ENCODE measurements at places on chromosomes 6 and 20. TPM values are rescaled to one million over a fixed set of nuclear protein-coding genes. Genes with fewer than 3 reads are reported as not detected.

KCNQ2 gene
- polyA plus RNA-seq = not detected

DNAH8 gene
- not detected for polyA plus RNA-seq

GRCh38 chr20:341682-342081 is 5.2 kb upstream of the NRSN2 start:
- DNase-seq = no peak

DNA sequence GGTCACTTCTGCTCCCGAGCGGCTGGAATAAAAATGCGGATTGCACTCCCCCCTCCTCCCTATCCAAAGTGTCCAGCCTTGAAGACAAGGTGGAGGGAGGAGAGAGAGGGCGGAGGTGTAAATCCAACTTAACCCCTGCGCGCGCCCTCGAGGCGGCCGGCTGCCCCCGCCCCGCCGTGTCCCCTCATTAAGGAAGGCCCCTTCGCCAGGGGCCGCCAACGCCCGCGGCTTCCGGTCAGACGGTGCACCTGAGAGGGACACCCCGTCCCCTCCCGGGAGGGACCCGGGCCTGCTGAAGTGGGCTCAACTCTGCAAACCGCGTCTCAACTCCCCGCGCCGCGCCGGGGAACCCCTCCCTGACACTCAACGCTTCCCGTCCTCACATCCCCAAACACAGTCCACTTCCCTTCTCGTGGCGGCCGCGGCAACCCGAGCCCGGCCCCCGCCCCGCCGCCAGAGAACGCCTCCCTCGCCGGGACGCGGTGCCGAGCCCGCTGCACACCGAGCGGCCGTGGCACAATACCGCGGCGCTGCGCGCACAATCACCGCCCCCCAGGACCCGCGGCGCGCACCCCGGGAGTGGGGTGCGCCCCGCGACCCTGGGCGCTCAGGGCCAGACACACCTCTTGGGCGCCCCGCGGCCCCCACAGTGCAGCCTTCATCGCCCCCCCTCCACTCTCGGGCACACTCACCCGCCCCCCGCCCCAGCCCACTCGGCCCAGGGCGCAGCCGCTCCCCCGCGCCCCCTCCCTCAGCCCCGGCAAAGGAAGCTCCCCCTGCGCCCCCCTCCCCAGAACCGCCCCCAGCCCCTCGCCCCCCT is 102.5 kb downstream of the NOL4L start:
- peak; percentile 26 for DNase-seq

CGA gene
- polyA plus RNA-seq = not detected

DNA sequence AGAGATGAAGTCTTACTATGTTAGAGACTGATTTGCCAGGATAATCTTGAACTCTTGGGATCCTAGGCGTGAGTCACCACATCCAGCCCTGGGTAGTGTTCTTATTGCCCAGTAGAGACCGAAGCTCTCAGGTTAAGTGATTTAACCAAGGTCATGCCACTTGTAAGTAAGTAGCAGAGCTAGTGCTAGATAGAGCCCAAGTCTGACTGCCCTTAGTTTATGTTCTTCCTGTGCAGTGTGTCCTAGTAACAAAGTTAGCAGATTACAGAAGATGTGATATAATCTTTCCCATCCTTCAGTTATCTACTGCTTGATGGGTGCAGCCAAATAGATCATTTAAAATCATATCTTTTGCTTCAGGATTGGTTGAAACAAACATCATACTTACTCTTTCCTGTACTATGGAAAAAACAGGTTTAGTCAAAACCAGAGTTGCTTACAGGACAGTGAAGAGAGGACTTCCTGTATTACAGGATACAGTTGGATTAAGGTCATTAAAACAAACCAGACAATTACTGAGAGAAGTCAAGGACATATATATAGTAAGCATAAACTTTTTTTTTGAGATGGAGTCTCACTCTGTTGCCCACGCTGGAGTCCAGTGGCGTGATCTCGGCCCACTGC is 9.5 kb upstream of the PABPC1L start:
- no peak for DNase-seq

UBE2C gene
- polyA plus RNA-seq = 0.36 TPM

DNA sequence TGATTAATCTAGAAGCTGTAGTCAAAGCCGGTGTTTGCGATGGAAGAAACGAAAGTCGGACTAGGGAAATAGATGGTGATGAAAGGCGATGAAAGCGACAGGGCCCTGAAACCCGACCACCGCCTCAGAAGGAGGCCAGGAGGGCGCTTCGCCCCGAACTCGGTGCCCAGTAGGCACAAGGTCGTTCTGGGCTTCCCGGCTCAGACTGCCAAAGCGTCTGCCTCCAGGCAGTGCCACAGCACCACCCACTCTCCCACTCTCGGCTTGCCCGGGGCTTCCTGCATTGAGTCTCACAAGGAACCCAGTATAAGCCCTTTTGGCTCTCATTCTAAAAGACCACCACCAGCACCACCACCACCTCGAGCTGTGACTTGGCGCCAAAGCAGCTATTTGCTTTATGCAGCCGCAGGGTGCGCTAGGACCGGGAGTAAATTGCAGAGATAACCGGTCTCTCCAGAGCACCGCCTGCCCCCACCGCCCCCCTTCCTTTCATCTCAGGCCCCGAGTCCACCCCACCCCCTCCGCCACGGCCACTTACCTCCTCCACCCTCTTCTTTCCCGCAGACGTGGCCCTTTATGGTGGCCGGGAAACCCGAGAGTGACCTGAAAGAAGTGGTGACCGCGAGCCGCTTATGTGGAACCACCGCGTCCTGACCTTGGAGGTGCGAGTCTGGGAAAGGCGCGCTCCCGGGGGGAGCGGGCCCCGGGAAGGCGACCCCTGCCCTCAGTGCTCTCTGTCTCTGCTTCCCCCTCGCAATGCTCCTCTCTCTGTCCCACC is 2.4 kb downstream of the TCF21 start:
- peak; percentile 15 for DNase-seq

DNA sequence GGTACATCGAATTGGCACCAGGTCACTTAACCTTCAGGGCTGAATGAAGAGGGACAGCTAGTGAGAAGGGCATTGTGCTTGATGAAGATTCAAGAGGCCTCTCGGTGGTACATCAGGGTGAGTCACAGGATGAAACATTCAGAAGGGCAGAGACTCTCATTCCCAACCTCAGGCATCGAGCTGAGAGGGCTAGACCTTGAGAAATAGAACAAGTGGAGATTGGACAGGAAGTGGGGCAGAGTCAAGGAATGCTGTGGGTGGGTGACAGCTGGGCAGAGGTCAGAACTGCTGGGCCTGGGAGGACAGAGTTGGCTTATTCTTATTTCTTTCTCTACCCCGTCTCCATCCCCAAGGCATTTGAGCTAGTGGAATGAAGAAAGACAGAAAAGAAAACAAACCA is 126.0 kb downstream of the SCML4 start:
- no peak for DNase-seq

KIF6 gene
- polyA plus RNA-seq = not detected

OARD1 gene
- polyA plus RNA-seq = 41.0 TPM

TOX2 gene
- polyA plus RNA-seq = 1.1 TPM

- no peak for DNase-seq
Measured at GRCh38 chr6:132445201-132445951, 44.1 kb upstream of the MOXD1 start.

LAMP5 gene
- not detected for polyA plus RNA-seq

DNA sequence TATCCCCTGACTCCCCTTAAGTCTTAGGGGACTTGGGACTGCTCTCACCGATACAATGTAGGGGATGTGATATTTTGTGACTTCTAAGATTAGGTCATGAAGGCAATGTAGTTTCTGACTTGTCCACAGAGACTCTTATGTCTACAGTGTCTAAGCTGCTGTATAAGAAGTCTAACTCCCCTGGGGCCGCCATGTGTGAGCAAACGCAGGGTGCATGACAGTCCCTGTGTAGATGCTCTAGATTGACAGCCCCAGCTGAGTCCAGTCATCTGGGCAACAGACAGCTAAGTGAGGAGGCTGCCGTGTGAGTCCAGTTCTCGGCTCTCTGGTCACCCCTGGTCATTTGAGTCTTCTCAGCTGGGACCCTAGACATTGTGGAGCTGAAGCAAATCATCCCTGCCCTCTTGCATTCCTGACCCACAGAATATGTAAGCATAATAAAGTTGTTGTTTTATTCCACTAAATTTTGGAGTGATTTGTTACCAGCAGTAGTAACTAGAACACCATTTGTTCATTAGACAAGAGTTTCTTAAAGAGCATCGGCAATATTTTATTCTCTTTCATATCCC is 743.3 kb upstream of the CHD6 start:
- DNase-seq = no peak

DNA sequence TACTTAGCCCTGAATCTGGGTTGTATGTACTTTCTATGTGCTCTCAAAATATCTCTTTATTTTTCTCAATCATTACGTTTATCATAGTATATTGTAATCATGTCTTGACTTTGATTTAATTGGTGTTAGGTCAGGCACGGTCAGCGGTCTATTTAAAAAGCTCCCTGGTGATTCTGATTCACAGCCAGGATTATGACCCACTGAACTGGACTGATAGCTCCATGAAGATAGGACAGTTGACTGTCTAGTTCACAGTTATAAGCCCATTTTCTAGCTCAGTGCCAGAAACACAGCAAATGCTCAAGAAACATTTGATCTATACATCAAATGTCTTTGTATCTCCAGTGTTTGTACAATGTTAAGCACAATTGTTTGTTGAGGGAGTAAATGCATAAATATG is 111.5 kb upstream of the CCN2 start:
- DNase-seq = no peak

DNA sequence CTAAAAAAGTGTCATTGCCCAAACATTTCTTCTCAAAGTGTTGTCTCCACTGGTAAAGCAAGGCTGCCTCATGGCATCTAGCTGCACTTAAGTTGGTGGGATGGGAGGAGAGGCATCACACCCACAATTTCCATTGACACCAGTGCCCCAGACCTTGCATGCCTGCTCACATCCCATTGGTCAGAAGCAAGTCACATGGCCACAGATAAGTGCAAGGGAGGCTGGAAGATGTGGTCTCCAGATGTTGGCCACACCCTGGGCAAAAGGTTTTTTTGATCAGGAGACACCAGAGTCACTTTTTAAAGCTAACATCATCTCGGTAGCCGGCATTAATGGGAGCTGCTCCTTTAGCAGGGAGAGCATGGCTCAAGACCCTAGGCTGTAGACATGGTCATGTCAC is 157.1 kb upstream of the CST7 start:
- no peak for DNase-seq

OSER1 gene
- polyA plus RNA-seq = 40.8 TPM

DNA sequence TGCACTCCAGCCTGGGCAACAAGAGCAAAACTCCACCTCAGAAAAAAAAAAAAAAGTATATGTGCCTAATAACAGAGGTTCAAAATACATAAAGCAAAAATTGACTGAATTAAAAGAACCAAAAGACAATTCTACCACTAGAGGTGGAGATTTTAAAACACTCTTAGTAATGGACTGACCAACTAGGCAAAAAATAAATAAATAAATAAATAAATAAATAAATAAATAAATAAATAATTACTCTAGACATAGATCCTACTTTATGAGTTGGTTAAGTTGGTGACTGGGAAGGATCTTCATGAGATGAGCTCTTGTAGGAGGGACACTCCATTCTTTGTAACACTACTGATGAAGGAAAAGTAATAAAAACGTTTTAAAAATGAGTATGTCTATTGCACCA is 113.9 kb downstream of the SGK1 start:
- DNase-seq = no peak

MTCH1 gene
- 94.1 TPM for polyA plus RNA-seq

DNA sequence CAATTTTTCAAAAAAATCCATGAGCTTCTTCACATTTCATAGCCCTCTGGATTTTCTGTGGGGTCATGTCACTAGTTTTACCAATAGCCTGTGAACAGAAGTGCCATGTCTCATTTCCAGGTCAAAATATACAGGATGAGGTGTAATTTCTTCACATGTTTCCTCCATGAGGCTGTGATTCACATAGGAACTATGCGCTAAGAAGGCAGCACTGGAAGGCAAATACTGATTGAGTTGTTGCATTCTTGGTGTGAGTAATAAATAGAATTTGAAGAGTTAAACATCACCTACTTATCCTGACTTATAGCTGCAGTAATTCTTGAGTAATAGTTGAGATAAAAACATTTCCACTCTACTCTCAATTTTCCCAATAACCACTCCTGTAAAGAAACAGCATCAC is 442.3 kb downstream of the HAO1 start:
- DNase-seq = no peak

DNA sequence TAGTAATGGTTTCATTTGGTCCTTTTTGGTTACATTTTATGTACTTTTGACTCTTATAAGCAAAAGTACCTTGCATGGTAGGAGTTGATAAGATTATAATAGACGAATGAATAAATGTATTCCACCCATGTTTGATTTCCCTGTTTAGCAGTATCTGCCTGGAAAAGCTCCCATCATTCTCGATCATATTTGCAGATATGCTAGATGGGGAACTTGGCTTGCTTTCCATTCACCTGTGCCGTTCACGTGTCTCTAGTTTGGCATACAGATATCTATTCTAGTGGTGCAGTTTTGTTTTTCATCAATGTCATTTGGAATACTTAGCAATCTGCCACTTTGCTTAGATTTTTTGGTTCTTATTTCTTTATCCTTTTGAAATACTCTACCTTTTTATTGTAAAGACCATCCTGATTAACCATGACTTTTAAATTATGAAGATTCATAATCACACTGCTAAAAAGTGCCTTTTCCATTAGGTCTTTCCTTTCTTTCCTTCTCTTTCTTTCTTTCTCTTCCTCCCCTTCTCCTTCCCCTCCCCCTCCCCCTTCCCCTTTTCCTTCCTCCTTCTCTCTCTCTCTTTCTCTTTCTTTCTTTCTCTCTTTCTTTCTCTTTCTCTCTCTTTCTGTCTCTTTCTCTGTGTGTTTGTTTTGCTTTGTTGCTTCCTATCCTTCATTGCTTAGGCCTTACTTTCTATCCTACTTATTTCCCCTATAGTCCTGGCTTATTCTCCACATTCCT is 40.4 kb downstream of the ANKS1A start:
- DNase-seq = no peak

SOX4 gene
- polyA plus RNA-seq = 0.11 TPM

- DNase-seq = no peak
Measured at GRCh38 chr6:168145747-168146596, 67.0 kb upstream of the FRMD1 start.

GJA10 gene
- polyA plus RNA-seq = not detected

PCSK2 gene
- polyA plus RNA-seq = not detected

COL9A1 gene
- polyA plus RNA-seq = not detected

Data from CD4-positive, alpha-beta memory T cell (primary cell).